Activated CD8-positive, alpha-beta memory T cell treated with anti-CD3 and anti-CD28 coated beads for 48 hours (primary cell): ENCODE measurements at places on chromosomes 12 and 14.

DNA sequence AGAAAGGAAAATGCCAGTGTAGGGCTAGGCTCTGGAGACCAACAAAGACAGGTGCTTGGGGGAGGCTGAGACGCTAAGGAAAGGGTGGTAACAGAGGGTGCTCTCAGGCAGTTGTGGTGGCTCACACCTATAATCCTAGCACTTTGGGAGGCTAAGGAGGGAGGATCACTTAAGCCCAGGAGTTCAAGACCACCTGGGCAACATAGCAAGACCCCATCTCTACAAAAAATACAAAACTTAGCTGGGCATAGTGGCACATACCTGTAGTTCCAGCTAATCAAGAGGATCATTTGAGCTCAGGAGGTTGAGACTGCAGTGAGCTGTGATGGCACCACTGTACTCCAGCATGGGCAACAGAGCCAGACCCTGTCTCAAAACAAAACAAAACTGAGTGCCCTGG is 12.4 kb downstream of the REM2 start:
- no peak for DNase-seq

DNA sequence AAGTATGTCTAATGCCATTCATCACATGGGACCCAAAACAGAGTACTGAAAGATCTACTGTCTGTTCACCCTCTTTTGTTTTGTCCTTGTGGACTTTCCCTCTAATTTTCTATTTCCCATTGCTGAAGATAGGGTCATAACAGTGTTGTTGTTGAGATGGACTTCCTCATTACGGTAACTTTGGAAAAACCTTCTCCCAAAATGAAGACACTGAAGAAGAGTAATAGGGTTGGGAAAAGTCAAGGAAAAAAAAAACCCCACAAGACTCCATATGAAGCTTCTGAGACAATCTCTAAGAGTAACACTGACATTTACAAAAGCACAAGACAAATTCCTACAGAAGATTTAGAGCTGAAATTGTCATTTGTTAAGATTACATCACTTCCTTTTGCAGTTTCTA is 36.7 kb downstream of the EXOC5 start:
- no peak for DNase-seq

DNA sequence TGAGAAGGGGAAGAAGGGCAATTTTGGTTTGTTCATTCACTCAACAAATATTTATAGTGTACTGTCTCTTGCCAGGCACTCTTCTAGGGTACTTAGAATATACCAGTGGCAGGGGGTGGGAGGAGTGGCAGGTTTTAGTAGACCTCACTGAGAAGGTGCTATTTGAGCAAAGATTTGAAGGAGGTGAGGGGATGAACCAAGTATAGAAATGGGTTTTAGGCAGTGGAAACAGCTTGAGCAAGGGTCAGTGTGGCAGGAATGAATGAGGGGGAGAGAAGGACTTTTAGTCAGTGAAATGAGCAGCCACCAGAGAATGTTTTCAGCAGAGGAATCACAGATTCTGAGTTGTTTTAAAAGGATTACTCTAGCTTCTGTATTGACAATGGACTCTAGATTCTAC is 2.3 kb downstream of the PRIM1 start:
- DNase-seq: no peak

- DNase-seq: no peak
Observed at GRCh38 chr12:106226884-106227640, 20.8 kb downstream of the CKAP4 start.

GRCh38 chr12:194276-194675 is 19.7 kb downstream of the SLC6A12 start:
- DNase-seq: no peak

DNA sequence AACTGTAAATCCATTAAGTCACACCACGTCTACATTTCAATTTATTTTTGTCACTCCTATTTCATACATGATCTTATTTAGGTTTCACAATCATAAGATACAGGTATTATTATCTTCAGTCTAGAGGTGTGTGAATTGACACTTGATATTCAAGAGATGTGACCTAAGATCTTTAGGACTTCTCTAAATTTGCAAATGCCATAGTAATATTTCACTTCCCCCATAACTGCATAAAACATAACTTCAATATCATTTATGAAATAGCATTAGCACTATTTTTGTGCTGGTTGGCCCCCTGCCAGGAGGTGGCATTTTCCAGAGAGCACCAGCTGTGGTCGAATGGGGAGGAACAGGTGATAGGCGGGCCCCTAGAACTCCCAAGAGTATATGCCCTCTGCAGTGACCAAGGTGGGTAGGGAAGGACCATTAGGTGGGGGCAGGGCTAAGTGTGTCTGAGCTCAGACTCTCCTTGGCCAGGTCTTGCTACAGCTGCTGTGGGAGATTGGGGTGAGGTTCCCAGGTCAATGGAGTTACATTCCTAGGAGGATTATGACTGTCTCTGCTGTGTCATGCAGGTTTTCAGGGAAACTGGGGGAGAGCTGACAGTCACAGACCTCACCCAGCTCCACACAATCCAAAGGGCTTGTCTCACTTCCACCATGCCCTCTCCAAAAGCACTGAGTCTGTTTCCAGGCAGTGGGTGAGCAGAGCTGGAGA is 49.2 kb upstream of the ERGIC2 start:
- DNase-seq: no peak

DNA sequence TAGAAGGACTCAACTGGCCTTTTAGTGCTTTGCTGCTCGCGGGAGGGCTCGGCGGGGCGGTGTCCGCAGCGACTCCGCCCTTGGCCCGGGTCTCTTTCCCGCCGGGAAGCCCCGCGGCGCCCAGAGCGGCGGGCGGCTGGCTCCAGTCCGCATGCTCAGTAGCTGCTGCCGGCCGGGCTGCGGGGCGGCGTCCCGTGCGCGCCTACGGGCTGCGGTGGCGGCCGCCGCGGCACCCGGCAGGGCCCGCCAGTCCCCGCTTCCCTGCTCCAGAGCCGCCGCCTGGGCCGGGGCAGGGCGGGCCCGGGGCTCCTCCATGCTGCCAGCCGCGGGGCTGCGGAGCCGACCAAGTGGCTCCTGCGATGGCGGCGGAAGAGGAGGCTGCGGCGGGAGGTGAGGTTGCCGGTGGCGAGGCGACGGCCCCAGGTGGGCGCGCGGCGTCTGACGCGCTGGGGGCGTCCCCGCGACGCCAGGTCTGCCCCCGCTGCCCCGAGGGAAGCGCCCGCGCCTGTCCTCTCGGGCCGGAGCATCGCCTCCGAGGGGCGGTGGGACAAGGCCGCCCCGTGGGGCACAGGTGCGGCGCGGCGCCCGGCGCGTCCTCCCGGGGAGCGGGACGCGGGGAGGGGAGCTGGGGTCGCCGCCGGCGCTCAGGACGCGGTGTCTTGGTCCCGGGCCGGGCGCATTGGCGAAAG is at the start of gene BMAL2:
TSS of gene BMAL2 (plus strand) at position 123 of the 689 bp plus-strand sequence. CDS start at position 360, 237 bp downstream.
- peak; percentile 8 for DNase-seq

- DNase-seq: no peak
Observed at GRCh38 chr14:89304972-89305703, 111.9 kb downstream of the FOXN3 start.

GRCh38 chr12:90102957-90103652 is 394.5 kb upstream of the ATP2B1 start:
- DNase-seq: no peak

DNA sequence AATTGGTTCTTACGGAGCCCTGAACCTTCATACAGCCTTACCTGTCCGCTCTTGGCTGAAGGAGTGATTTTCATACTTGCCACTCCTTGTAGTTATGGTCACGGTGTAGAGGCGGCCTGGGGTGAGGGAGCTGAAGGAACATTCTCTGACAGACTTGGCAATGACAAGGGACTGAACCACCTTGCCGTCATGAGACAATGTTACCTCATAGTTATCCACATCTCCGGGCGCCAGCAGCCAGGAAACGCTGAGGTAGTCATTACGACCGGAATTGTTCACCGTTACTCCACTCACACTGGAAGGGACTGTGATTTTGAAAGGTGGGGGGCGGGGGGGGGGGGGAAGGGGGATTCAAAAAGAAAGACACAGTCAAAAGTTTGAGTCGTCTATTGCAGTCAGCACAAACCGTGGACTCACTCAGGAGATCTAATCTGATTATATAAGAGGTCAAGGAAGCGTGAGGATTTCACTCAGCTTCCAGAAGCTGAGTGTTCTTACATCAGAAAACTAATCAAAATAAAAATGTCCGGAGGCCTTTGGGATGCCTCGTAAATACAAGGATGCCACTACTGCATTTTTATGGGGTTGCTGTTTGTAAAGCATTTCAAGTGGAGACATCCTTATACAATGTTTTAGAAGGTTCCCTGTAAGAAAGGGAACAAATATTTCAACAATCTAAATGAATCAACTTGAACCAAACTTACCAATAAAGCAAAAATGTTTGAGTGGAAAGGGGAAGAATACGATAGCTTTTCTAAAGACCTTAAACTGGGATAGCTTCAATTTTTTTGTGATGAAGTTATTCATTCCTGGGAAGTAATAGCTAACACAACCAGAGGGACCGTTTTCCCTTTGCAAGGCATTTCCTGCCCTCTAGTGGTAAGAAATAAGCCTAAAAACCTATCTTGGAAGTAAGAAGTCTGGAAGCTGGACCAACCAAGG is 60.6 kb downstream of the PTPRB start:
- DNase-seq: no peak

GRCh38 chr14:22423958-22424357 is 165.1 kb downstream of the DAD1 start:
- no peak for DNase-seq

- DNase-seq: no peak
Observed at GRCh38 chr14:88829685-88830302, 5.3 kb downstream of the TTC8 start.

- DNase-seq: no peak
Observed at GRCh38 chr14:23869078-23869719, 84.4 kb upstream of the DHRS4 start.

DNA sequence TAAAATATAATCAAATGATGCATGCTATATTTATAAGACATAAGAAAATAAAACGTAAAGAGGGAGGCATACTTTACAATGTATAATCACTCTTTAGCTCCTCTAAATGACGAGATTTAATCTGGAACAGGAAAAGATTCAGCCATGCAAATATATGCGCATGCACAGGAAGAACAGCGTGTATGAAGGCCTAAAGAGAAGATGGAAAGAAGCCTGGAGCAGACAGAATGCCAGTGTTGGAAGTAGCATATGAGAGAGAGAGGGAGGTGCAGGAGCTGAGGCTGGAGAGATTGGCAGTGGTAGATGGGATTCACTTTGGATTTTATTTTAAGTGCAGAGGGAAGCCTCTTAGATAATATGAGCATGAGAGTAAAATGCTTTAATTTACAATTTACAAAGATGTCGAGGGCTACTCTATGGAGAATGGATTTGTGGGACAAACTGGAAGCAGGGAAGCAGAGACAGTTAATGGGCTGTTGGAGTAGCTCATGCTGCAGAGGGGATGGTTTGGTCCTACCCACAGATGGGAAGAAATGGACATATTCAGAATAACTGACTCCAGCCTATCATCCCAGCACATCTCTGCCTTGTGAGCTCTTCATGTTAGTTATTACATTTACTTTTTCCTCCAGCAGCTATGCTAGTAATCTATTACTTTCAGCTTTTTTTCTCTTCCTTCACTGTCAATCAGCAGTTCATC is 411.1 kb downstream of the TMTC2 start:
- no peak for DNase-seq

GRCh38 chr12:25051171-25051570 is 102.3 kb upstream of the BCAT1 start:
- DNase-seq: no peak

GRCh38 chr14:72786378-72787350 is 107.2 kb downstream of the DPF3 start:
- DNase-seq: no peak

DNA sequence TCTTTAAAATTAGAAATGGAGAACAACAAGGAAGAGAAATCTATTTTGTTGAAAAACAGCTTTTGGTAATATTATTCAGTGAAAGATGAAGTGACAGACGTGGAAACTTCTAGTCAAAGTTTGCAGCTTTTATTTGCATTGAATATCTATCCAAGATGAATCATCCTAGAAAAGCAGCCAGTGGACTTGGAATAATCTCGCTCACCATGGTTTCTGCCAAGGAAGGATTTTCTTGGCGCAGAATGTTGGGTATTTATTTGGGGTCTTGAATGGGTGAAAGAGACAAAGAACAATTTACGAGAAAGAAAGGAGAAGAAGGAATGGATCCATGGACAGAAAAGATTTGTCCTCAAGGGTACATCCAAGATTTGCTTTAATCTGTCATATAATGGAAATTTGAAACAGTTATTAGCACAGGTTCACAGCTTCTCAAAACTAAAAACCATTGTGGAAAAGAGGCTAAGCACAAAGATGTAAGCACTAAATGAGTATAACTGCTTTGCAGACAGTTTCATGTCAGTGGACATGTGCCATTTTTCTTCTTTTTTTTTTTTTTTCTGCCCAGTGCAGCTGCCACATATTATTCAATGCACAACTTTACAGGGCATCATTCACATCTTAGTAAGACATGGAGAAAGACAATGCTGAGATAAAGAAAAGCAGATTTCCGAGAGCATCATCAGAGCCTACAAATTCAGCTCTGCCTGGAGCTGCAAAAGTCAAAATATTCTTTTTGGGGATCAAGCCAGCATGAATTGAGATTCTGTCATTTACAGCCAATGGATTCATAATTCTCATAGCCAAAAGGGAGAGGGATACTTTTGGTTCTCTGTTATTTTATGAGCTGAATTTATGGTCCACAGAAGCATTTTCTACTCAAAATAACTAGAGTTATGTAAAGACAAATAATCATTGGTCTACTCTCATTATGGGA is 333.7 kb downstream of the DAD1 start:
- DNase-seq: no peak

- no peak for DNase-seq
Observed at GRCh38 chr12:105658389-105658788, 327.9 kb downstream of the C12orf75 start.

DNA sequence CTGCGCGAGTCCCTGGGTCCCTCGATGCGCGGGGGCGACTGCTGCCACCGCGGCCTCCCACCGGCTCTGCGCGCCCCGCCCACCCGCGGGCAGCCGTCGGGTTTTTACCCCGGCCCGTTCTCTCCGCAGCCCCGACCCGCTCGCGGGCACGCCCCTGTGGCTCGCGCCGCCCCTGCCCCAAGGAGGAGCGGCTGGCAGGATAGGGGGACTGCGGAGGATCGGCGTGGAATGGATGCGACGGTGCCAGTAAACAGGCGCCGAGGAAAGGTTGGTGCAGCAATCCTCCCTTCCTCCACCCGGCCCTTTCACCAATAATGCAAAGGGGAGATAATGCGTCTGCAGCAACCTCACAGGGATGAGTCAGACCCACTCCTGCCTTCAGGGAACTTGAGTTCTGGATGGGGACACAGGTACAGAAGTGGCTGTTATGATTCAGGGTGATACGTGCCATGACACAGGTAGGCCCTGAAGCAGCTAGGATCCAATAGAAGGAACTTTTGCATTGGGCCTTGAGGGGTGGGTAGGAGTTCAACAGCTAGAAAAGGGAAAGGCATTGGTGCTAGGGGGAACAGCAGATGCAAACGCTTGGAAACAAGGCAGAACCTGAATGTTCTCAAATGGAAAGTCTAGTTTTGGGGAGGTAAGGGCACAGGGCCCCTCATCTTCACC is 554 bp upstream of the DEGS2 start:
- no peak for DNase-seq

DNA sequence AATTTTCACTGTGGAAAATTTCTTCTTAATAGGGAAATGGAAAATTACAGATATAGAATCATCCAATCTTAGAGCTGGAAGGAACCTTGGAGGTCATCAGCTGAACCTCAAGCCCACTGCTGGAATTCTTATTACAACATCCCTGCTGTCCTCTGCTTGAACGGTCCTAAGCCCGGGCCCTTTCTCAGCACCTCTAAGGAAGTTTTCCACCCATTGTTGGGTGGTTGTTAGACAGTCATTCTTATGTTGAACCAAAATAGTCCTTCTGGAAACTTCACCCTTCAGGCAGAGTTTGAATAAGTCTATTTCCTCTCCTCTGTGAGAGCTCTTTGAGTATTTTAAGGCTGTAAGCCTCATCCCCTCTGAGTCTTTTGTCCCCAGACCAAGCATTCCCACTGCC is 70.7 kb downstream of the ZFP36L1 start:
- no peak for DNase-seq

GRCh38 chr14:51828017-51828797 is 32.2 kb upstream of the GNG2 start:
- peak; percentile 53 for DNase-seq
